A549 treated with CORT108297 at 1 μM for 4 hours (cell line): ENCODE measurements at places on chromosomes 5 and 9. TPM values are rescaled to one million over a fixed set of nuclear protein-coding genes. Genes with fewer than 3 reads are reported as not detected.

The EIF4E1B gene
- not detected in 5 replicates for total RNA-seq

The NPM1 gene
- 3,134 to 4,822 TPM (median 3,256 TPM) in 5 replicates for total RNA-seq

The SPOCK1 gene
- total RNA-seq, result 12.6 to 19.6 TPM (median 18.6 TPM) in 5 replicates

The FPGS gene
- 44.8 to 56.7 TPM (median 49.2 TPM) in 5 replicates for total RNA-seq

The IFNK gene
- not detected in 5 replicates for total RNA-seq

The SHISAL2B gene
- total RNA-seq, result 0.18 TPM in 1 of 5 replicates, not detected in the others

The ARSI gene
- 30.7 to 50.7 TPM (median 44.2 TPM) in 5 replicates for total RNA-seq

The HDHD3 gene
- 21.9 to 27.5 TPM (median 25.6 TPM) in 5 replicates for total RNA-seq

The SH3RF2 gene
- 2.6 to 3.5 TPM (median 3.4 TPM) in 5 replicates for total RNA-seq

The FOXD4 gene
- total RNA-seq, result 0.25 to 0.82 TPM (median 0.44 TPM) in 5 replicates

The CWC27 gene
- total RNA-seq, result 13.1 to 19.2 TPM (median 13.9 TPM) in 5 replicates

The EGFL7 gene
- 37.0 to 63.6 TPM (median 60.7 TPM) in 5 replicates for total RNA-seq

The FABP6 gene
- total RNA-seq, result 0.92 to 1.4 TPM (median 1.1 TPM) in 5 replicates

The CD72 gene
- total RNA-seq, result 0.06 to 0.18 TPM (median 0.12 TPM) in 4 of 5 replicates, not detected in the other

The ASPN gene
- not detected in 5 replicates for total RNA-seq

The MEIKIN gene
- total RNA-seq, result not detected in 5 replicates

The MEF2C gene
- 0.01 to 0.05 TPM (median 0.02 TPM) in 4 of 5 replicates, not detected in the other for total RNA-seq

The ACTBL2 gene
- 0.03 to 0.06 TPM (median 0.03 TPM) in 3 of 5 replicates, not detected in the others for total RNA-seq

The PCDHA1 gene
- 0.10 to 0.27 TPM (median 0.19 TPM) in 5 replicates for total RNA-seq

The PCDHGA8 gene
- 0.02 to 0.08 TPM (median 0.03 TPM) in 5 replicates for total RNA-seq

The SLC34A3 gene
- total RNA-seq, result 0.07 to 0.14 TPM (median 0.10 TPM) in 4 of 5 replicates, not detected in the other

The PCDHB10 gene
- 0.02 to 0.03 TPM in 2 of 5 replicates, not detected in the others for total RNA-seq

The HTR1A gene
- not detected in 5 replicates for total RNA-seq

The RNF183 gene
- 0.15 TPM in 1 of 5 replicates, not detected in the others for total RNA-seq

The GRIN1 gene
- 0.22 to 0.94 TPM (median 0.34 TPM) in 5 replicates for total RNA-seq

The C8G gene
- 0.88 to 2.3 TPM (median 1.3 TPM) in 5 replicates for total RNA-seq

The KCNV2 gene
- not detected in 5 replicates for total RNA-seq

The FUT7 gene
- total RNA-seq, result 0.08 to 0.09 TPM in 2 of 5 replicates, not detected in the others

The BRD8 gene
- 48.1 to 55.2 TPM (median 53.4 TPM) in 5 replicates for total RNA-seq

The CDC14B gene
- total RNA-seq, result 8.7 to 11.2 TPM (median 10.7 TPM) in 5 replicates

The CCDC192 gene
- not detected in 5 replicates for total RNA-seq

The ZNF618 gene
- 7.8 to 11.8 TPM (median 11.0 TPM) in 5 replicates for total RNA-seq

The EQTN gene
- total RNA-seq, result not detected in 5 replicates

The FOXD4L6 gene
- total RNA-seq, result 0.06 TPM in 1 of 5 replicates, not detected in the others

The ADCY2 gene
- not detected in 5 replicates for total RNA-seq

The EIF4EBP3 gene
- total RNA-seq, result 0.44 to 2.1 TPM (median 1.7 TPM) in 5 replicates
